ENCODE measurements at places on chromosomes 2 and 18. TPM values are rescaled to one million over a fixed set of nuclear protein-coding genes. Genes with fewer than 3 reads are reported as not detected.

DNA sequence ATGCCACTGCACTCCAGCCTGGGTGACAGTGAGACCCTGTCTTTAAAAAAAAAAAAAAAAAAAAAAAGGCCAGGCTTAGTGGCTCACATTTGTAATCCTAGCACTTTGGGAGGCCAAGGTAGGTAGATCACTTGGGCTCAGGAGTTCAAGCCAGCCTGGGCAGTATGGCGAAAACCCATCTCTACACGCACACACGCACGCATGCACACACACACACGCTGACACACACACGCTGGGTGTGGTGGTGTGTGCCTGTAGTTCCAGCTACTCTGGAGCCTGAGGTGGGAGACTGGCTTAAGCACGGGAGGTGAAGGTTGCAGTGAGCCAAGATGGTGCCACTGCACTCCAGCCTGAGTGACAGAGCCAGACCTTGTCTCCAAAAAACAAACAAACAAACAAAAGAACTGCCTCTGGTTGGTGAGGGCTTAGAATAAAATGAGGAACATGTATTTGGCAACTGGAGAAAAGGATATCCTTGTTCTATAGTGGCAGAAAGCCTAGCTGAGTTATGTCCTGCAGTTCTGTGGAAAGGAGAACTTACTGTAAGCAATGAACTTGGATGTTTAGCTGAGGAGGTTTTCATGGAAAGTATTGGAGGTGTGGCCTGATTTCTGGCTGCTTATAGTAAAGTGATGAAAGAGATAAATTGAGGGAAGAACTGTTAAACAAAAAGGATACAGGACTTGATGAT is 34.0 kb downstream of the HAT1 start:
- no peak for DNase-seq

DNA sequence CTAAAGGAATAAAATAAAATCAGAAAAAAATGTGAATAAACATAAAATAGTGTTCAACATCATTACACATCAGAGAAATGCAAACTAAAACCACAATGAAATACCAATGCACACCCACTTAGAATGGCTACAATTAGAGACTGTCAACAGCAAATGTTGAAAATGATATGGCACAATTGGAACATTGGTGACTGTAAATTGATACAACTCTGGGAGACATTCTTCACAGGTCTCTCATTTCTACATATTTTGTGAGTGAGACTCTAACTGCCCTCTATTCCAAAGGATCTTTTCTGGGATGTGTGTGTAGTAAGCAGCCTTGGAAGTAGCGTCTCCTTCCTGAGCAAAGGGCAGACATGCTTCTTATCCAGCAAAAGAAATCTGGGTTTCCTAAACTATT is 323.0 kb downstream of the FBXO15 start:
- no peak for DNase-seq

DNA sequence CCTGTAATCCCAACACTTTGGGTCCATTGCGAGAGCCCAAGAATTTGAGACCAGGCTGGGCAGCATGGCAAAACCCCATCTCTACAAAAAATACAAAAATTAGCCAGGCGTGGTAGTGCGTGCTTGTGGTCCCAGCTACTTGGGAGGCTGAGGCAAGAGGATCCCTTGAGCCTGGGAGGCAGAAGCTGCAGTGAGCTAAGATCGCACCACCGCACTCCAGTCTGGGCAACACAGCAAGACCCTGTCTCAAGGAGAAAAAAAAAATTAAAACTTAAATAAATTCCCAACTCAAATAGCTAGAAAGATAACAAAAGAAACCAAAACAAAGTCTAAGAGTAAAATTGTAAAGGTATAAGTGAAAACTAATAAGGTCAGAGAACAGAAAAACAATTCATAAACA is 6.2 kb downstream of the ASXL2 start:
- no peak for DNase-seq

DNA sequence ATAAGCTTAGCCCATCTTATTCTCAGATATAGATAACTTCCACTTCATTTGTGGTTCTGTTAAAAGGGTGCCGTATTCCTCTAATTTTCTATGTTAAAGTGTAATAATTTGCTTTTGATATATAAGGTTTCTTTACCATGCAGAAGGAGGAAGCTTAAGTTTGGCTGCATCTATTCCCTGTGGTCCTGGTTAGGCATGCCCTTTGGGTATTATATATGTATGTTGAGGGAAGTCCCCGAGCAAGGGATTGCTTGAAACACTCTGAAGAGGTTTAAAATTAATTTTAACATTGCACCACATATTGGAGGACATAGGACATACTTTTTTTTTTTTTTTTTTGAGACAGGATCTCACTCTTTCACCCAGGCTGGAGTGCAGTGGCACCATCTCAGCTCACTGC is 16.9 kb upstream of the MYO1B start:
- DNase-seq: no peak

DNA sequence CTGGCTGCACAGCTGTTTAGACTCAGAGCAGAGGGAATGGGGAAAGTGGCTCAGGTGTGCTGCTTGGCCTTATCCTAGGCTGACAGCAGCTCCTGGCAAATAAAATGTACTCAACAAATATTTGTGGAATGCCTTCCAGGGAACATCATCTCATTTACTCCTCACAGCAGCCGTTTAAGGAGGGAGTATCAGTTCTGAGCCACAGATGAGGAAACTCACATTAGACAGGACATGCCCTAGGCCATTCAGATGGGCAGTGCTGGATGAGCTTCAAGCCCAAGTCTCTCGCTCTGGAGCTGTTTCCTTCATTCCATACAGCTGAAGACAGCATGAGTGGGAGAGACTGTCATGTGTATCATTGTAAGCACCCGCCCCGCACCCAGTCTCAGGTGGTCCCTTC is 129.6 kb upstream of the CNGA3 start:
- DNase-seq: no peak

GRCh38 chr2:177000061-177000714 is 212.4 kb upstream of the HNRNPA3 start:
- no peak for DNase-seq

GRCh38 chr2:170301626-170302025 is 123.7 kb downstream of the MYO3B start:
- no peak for DNase-seq

DNA sequence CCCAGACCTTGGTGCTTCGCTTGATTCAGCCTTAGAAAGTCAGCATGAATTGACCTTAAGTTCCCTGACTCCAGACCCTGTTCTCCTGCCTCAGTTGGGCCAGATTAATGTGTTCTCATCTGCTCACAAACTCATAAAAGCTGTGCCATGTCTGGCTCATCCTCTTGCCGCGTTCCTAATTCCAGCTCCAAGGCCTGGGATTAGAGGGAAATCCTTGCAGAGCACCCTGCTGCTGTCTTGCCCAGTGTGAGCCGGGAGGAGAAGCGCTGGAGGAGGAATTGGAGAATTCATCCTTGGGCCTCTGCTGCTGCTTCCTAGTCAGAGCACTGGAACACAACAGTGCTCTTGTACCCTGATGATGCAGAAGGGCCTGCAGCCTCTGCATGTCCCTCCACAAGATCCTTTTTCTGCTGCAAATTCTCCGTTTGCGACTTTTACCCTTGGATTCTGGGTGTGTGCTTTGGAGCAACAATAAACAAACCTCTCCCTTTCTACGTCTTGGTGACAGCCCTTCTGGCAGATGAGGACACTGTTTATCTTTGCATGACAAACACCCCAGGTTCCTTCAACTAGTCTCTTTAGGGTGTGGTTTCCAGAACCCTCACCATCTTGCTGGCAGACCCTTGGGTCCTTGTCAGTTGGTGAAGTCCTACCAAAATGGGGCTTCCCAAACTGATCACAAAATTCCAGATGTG is 46.9 kb upstream of the CNGA3 start:
- no peak for DNase-seq

DNA sequence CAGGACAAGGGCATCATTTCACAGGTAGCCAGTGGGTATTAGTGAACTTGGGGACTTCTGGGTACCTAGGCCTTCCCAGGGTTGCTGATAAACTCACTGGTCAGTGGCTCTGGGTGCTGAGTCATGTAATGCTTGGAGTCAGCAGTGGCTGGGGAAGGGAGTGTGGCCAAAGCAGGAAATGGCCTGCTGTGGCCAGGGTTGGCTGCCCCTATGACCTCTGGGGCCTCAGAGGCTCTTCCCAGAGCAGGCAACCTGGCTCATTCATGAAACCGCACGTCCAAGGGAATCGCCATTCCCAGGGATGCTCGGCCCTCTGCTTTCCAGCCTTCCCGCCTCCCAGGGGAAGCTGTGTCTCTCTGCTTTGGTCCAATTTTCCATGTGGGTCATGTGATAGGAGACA is 294.9 kb downstream of the DYSF start:
- no peak for DNase-seq

- no peak for DNase-seq
These were observed 93.8 kb upstream of the PHLPP1 start for GRCh38 chr18:62621546-62621945.

The PSMD1 gene
- total RNA-seq: 90.4 TPM

The GNAL gene
- total RNA-seq: 4.7 TPM

The DNAJB2 gene
- total RNA-seq: 71.0 TPM

The TUBB8B gene
- 0.55 TPM for total RNA-seq

The LONRF2 gene
- total RNA-seq: 0.41 TPM

The FBXO41 gene
- total RNA-seq: 2.9 TPM

The PDE1A gene
- total RNA-seq: 3.9 TPM

The CREG2 gene
- total RNA-seq: not detected

The ECEL1 gene
- total RNA-seq: 0.16 TPM

Measured in mucosa of descending colon (tissue), 3 donors.